ENCODE measurements at places on chromosomes 13 and 19.
A peak's percentile ranks its signal among the peaks of the same experiment; 100 is the strongest.

DNA sequence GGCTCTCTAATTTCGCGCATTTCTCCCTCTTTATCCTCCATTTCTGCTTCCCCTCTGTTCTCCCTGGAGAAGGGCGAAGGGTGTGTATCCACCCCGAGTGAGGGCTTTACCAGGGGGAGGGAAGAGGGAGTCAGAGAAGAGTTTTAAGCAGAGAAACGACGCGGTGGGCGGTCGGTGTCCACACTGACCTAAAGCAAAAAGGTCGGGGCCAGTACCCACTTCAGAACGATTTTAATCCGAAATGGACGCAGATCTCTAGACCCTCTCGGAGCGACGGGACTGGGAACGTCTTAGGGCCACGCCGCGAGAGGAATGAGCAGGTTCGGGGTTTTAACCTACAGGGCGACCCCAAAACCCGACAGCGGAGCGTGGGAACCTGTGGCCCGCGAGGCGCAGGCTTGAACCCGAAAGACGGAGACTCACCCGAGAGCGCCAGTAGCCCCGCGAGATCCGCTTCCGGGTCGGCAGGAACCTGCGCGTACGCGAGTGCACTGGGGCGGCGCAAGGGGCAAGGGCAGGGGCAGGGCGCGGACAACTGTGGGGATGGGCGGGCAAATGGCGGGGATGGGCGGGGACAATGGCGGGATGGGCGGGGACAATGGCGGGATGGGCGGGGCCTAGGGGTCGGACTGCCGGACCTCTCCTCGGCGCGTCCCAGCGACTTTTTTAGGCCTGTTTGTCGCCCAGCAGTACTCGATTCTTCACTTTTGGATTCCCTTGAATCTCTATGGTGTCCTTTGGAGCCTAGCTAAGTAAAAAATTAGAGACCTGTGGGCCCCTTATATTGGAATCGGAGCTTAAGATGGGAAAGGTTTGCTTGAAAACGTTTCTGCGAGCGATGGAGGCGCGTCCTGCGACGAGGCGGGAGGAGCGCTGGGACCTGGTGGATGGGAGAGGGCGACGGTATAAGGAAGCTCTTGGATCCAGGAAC, at the start of gene ZNF677:
ZNF677 (minus strand) TSS at position 463 of the 931 bp plus-strand sequence. CDS start 3,323 bp downstream, outside the sequence.
- DNase-seq: no peak

DNA sequence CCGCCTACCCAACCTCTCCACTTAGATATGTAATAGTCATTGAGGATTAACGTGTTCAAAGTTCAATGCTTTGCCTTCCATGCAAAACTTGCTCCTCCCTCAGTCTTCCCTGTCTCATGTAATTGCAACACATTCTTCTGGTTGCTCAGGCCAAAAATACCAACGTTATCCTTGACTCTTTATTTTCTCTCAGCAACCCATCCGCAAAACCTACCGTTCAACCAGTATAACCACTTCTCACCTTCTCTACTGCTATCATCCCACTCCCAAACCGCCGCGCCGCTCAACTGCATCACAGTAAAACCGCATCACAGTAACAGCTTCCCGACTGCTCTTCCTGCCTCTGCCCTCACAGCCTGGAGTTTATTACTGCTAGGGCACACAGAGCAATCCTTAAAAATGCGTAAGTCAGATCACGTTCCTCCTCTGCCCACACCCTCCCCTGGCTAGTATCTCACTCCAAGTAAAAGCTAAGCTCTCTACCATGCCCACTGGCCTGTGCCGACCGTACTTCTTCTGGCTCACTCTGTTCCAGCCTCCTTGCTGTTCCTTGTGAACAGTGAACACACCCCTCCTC, 8.2 kb downstream of the MTIF3 start:
- no peak for DNase-seq

GRCh38 chr13:83692800-83693199, 189.5 kb downstream of the SLITRK1 start:
- no peak for DNase-seq

DNA sequence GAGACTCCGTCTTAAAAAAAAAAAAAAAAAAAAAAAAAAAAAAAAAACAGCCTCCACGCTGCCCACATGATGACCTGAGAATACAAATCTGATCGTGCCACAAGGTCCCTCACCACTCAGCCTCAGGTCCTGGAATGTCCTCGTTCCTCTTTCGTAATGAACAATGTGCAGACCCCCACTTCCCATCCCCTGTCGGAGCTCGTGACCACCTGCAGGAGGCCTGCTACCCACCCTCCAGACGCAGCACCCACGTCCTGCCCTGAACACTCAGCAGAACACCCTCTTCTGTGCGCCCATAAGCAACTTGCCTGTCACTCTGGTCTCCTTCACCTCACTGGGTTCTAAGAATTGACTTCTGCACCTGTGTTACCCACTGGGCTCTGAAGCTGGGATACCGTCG, 166.4 kb downstream of the KATNAL1 start:
- no peak for DNase-seq

GRCh38 chr13:71922194-71922593, 55.2 kb upstream of the DACH1 start:
- no peak for DNase-seq

- no peak for DNase-seq
Measured at GRCh38 chr13:40457929-40458719, 208.3 kb downstream of the FOXO1 start.

- DNase-seq: no peak
Measured at GRCh38 chr19:55465460-55466240, 1.1 kb upstream of the C19orf85 start.

- DNase-seq: no peak
Measured at GRCh38 chr19:39631626-39632025, 24.1 kb upstream of the LGALS16 start.

- peak; percentile 84 for DNase-seq
Measured at GRCh38 chr13:70253411-70253810, 145.2 kb upstream of the KLHL1 start.

DNA sequence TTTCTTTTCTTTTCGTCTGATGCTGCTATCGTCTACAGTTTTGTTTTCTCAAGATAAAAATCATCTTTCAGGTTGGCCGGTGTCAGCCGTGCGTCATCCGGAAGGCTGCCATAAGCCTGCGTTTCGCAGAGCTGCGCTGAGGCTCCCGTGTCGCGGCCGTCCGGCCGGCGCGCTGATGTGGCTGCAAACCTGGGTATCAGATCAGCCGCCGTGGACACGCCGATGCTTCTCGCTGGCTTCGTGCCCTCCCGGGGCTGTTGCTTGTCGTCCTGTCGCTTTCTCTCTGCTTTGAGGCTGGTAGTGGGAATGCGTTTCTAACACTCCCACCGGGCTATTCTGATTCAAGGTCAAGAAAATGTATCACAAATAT, 45.9 kb upstream of the TFDP1 start:
- no peak for DNase-seq

DNA sequence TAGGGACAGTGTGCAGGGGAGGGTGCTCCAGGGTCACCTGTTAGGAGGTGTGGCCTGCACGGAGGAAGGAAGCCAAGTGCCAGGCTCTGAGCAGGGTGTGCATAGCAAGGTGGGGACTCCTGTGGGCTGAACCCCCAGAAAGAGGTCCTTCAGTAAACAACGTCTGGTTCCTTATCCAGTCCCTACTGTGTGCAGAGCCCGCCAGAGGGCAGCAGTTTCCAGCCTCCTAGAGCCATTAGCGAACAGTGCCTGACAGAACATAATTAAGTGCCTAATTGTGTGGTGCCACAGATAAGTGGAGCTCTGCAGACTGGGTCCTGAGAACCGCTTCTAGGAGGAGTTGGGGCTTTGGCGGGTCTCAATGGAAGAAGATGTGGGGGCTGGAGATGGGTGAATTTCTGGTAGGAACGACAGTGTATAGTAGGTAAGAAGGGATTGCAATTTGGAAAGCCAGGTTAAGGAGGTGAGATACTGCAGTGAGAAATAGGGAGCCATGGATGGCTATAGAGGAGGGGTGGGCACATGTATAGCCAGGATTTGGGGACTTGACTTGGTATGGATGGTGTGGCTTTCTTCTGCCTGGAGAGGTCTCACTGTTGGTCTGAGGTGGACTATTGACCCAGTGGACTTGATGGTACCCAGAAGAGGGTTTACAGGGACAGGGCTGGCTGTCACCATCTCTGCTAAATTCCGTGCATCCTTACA, 323.1 kb downstream of the ZNF536 start:
- DNase-seq: no peak

DNA sequence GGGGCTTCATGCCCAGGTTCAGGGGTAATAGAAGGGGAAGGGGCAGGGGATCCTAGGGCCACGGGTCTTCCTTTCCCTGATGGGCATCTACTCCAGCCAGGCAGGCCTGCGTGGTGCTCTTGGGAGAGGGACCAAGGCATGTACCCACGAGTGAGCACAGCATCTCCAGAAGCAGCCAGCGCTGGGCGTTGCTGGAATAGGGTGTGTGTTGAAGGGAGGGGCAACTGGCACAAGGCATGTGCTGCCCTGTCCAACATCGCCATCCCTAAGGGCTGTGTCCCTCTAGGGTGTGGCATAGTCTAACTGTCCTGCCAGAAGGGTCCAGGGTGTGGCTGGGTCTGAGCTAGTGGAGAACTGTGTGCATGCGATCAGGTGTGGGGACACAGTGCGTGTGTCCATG, 2.9 kb downstream of the NOTCH3 start:
- no peak for DNase-seq

DNA sequence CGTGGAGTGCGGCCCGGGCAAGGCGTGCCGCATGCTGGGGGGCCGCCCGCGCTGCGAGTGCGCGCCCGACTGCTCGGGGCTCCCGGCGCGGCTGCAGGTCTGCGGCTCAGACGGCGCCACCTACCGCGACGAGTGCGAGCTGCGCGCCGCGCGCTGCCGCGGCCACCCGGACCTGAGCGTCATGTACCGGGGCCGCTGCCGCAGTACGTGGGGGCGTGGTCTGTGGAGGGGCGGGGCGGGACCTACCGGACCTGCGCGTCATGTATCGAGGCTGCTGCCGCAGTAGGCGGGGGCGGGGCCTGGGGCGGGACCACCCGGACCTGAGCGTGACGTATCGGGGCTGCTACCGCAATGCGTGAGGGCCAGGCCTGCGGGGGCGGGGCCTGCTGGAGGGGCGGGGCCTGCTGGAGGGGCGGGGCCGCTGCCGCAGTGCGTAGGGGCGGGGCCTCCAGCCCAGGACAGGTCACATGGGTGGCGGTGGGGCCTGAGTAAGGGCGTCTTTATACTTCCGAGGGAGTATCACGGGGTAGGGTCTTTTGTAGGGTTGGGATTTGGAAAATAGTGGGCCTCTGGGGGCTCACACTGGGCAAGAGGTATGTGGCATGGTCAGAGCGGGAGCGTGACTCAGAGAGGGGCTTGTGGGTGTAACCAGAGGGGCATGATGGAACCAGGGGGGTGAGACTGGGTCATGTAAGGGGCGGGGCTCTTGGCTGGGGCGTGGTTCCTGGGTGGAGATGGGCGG, 4.3 kb downstream of the FSTL3 start:
- DNase-seq: peak; percentile 92

GRCh38 chr13:26382366-26382765, 128.4 kb downstream of the CDK8 start:
- DNase-seq: no peak

- no peak for DNase-seq
Measured at GRCh38 chr13:98697791-98698190, 54.7 kb downstream of the SLC15A1 start.

- no peak for DNase-seq
Measured at GRCh38 chr19:6167115-6167514, 31.6 kb downstream of the ACSBG2 start.

- DNase-seq: no peak
Measured at GRCh38 chr13:59906413-59907049, 257.2 kb downstream of the DIAPH3 start.

DNA sequence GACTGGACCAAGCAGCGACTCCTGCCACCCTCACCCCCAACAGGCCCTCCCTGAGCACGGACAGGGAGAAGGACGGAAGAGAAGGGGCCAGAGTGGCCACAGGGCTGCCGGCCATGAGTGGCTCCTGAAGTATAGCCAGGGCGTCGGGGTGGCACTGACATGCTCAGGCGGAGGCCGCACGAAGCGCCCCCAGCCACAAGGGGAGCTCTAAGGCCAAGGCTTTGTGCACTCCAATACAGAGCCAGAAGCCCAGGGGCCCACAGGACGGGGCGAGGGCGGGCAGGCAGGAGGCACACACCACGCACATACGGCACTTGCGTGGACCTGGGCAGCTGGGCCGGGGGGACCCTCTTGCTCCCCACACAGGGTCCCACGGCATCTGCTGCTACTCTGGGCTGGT, 52.0 kb downstream of the KLF2 start:
- no peak for DNase-seq

GRCh38 chr19:9705836-9706235, 30.9 kb upstream of the ZNF562 start:
- DNase-seq: no peak

GRCh38 chr19:21680671-21681070, 86.7 kb downstream of the ZNF100 start:
- DNase-seq: no peak

DNA sequence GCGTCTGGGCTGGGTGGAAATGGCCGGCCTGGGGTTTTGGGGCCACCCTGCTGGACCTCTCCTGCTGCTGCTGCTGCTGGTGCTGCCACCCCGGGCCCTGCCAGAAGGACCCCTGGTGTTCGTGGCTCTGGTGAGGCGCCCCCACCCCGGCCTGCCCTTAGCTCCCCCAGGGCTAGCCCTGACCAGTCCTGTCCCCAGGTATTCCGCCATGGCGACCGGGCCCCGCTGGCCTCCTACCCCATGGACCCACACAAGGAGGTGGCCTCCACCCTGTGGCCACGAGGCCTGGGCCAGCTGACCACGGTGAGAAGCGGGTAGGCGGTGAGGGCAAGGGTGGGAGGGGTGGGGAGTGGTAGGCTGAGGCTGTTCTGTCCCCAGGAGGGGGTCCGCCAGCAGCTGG, at the start of gene ACP4:
ACP4 (plus strand) TSS at position 20 of the 400 bp plus-strand sequence; CDS start at position 20, 0 bp downstream.
- DNase-seq: no peak

GRCh38 chr19:54684527-54684926, 21.7 kb downstream of the LILRB4 start:
- DNase-seq: no peak

- no peak for DNase-seq
Measured at GRCh38 chr19:6393983-6394412, 1.0 kb upstream of the GTF2F1 start.

DNA sequence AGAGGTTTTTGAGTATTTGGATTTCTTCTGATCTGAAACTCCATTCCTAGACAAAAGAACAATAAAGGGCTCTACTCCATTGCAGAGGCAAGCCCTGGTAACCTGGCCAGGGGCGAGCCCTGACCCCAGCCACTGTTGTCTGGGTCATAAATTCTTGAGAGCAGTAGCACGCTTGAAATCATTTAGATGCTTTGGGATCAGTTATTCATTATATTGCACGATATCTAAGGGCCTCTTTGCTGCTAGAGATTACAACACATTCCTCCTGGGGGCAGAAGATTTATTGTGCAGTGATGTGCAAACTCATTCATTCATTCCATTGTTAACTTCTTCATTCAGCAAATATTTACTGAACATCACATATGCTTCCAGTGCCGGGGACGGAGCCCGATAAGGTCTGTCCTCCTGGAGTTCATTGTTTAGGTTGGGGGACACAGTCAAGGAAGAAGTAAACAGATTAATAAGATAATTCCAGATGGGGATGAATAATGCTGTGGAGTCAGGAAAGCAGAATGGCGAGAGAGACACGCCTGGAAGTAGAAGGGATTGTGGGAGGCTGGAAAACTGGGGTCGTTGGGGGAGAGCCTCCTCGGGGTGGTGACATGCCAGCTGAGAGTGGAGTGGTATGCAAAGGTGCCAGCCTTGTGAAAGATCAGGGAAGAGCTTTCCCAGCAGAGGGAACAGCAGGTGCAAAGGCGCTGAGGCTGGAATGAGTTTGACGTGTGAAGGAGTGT, 34.9 kb downstream of the SIPA1L3 start:
- DNase-seq: no peak

GRCh38 chr13:57673197-57673596, 41.7 kb downstream of the PCDH17 start:
- no peak for DNase-seq

Measured in NCI-H1417 treated with DMSO at 0.1 percent for 48 hours (cell line).